SK-N-MC (cell line): ENCODE measurements at places on chromosomes 6 and 20.

GRCh38 chr20:51284871-51285270, 257.6 kb downstream of the NFATC2 start:
- no peak for DNase-seq

GRCh38 chr6:160417146-160417545, 69.0 kb downstream of the SLC22A3 start:
- no peak for DNase-seq

- DNase-seq, result no peak
Observed at GRCh38 chr6:85662251-85662650, 19.6 kb upstream of the SYNCRIP start.

DNA sequence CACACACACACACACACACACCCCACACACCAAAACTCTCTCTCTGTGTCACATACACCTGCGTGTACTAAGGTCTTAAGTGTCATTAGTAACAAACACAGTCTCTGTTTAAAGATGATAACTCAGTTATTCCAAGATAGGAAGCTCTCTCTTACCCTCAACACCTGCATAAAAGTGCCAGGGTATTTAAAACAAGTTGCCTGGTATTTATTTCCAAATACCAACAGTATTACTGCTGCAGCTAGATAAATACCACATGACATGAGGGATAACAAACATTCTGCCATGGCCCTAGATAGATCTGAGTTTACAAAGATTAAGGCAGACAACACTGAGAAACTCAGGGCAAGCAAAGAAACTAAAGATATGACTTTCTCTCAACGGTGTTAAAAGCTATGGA, 118.5 kb downstream of the SIM1 start:
- DNase-seq, result no peak
